NCI-H187 (cell line): ENCODE measurements at places on chromosomes 7 and 10.
A peak's percentile ranks its signal among the peaks of the same experiment; 100 is the strongest.

- DNase-seq: no peak
Observed at GRCh38 chr7:90839316-90839715, 243.2 kb downstream of the CDK14 start.

- DNase-seq: no peak
Observed at GRCh38 chr10:85611746-85612377, 754.7 kb downstream of the GRID1 start.

DNA sequence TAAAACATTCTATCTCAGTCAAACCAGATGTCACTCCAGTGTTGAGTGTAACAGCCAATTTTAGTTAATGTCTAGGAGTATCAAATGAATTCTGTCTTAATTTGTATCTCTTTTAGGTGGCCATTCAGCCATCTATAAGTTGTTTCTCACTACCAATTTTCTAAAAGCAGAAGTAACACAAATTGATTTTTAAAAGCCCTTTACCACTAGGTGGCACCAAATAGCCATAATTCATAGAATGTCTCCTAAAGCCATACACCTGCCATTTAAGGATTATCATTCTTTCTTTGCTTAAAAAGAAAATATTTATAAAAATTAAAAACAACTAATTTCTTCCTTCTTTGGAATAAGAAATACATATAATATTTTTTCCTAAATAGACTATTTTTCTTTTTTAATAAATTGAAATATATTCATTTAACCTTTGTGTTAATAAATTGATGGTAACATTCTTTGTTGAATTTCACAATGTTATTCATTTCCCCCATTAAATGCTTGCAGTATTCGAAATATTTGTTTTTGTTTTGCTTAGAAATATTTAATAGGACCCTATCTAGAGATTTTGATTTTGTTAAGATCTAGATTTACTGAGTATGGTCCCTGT is 107.8 kb upstream of the PPP1R3A start:
- DNase-seq: peak; percentile 73

GRCh38 chr7:44673324-44673723 is 66.9 kb downstream of the OGDH start:
- no peak for DNase-seq

DNA sequence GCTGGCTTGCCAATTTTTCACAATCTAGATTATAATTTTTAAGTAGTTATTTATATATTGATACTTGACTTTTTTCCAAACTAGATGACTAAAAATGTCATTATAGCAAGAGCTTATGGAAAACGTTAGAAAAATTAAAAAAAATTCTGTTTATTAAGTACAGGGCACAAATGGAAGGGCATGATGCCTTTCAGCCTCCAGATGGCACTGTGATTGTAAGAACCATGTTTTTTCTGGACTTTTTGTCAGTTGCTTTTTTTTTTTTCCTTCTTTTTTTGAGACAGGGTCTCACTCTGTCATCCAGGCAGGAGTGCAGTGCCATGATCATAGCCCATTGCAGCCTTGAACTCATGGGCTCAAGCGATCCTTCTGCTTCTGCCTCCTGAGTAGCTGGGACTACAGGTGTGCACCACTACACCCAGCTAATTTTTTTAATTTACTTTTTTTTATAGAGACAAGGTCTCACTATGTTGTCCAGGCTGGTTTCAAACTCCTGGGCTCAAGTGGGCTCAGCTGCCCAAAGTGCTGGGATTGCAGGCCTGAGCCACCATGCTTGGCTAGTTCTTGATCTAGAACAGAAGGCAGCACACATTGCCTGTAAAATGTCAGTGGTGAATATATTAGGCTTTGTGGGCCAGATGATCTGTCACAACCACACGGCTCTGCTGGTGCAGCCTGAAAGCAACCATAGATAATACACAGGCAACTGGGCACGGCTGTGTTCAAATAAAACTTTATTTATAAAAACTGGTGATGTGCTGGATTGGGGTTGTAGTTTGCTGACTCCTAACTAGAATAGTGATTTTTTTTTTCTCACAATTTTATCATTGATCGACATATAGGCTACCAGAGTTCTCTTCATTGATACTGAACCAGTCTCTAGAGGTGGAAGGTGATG is 27.4 kb downstream of the UCMA start:
- no peak for DNase-seq

DNA sequence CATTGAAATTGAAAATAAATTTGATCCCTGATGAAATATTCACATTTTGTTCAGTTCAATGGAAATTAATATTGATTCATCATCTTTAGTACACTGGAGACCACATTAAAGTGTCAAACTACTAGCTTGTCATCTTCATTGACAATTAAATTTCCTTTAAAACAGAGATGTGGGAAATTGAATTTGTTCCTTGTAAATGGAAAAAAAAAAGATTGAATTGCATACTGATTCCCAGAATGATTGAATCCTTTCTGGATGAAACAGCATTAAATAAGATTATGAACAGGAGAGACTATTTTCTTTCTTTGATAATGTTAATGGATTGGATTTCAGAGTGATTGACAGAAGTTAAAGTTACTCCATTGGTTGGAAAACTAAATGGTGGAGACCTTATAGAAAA is 241.3 kb upstream of the CNTNAP2 start:
- DNase-seq: no peak

DNA sequence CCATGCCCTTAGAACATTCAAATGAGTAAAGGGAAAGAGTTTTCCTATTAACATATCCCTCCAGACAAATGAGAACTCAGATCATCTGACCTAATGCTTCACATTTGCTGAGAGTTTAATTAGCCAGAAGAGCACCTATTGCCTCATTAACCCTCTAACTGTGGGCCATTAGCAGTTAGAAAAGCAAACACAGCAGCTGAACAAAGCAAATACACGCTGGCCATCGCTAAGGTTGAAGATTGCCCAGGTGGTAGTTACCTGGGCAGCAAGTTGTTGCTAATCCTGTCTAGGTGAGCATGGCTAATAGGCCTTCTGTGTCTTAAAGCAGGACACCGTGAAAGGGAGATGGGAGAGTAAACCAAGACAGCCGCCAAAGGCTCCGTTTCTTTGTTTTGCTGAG is 49.9 kb upstream of the UCN3 start:
- DNase-seq: peak; percentile 32

DNA sequence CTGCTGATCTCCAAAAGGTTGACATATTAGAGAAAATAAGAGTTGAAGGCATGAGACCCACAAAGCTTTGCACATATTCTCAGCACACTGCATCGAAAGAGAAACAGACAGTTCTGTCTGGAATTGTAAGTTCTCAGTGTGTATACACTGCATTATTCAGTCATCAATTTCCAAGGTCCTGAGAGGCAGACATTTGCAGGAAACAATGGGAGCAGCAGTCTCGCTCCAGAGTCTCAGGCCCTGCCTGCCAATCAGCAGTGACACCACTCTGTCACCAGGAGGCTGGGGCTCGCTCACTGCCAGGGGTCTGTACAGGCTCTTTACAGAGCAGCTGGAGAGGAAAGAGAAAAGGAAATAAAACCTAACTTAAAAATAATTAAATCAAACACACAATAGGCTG is 36.3 kb downstream of the JAZF1 start:
- DNase-seq: no peak

GRCh38 chr10:61628875-61629513 is 33.7 kb upstream of the CABCOCO1 start:
- no peak for DNase-seq

- DNase-seq: no peak
Observed at GRCh38 chr7:12731775-12732174, 44.3 kb downstream of the ARL4A start.

DNA sequence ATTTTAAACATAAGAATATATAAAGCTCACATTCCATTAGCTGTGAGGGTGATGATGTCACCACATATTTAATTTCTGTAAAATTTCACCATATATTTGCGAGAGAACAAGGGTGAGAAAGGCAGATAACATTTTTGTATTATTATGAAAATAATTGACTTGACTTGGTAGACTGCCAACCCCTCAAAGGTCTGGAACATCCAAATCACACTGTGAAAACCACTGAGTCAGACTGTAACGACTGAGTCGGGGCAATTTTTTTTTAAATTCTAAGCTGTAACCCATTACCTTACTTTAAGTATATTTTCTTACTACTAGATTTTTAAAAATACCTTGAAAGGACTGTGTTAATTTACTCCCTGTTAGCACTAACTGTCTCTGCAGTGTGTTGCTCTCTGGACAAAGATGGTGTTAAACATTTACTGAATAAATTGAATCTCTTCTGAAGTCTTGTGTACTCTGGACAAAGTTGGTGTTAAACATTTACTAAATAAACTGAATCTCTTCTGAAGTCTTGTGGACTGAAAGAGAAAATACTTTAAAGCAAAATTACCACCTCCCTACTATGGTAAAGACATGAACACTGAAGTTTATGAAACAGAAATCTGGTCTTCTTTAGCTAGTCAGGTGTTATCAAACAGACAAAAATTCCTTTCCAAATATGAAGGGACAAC is 14.1 kb downstream of the PDZD8 start:
- no peak for DNase-seq

- DNase-seq: no peak
Observed at GRCh38 chr10:1939016-1939415, 201.7 kb upstream of the ADARB2 start.

DNA sequence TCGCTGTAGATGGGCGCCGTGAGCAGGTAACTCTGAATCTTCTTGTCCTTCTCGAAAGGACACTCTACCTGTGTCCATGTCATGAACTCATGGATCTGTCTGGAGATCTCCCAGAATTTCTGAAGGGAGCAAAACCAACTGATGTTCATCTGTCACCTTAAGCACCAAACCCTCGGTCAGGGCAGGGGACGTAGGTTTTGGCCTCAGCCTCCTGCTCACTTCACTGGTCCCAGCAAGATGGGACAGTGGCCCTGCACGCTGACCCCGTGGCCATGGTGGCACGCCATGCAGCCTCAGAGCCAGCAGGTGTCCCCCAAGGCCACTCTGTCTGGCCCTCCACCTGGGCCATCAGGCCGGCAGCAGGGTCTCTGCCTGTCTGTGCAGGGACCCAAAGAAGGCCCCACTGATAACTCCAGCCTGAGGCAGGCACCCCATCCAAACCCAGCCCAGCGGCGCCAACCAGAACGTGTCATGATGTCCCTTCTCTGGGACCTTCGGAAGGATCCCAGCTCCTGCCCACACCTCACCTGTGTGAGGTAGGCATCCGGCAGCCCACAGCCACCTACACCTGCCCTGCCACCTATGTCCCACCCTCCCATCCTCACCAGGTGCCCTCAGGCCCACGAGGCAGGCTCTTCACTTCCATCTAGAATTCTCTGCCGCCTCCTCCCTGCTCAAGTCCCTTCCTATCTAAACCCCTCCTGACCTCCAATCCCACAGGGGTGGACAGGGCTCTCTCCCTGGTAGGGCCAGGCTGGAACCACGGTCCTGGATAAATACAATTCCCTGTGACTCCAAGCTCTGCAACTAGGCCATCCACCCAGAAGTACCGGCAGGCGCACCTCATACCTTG is 59.0 kb downstream of the CSGALNACT2 start:
- DNase-seq: no peak

DNA sequence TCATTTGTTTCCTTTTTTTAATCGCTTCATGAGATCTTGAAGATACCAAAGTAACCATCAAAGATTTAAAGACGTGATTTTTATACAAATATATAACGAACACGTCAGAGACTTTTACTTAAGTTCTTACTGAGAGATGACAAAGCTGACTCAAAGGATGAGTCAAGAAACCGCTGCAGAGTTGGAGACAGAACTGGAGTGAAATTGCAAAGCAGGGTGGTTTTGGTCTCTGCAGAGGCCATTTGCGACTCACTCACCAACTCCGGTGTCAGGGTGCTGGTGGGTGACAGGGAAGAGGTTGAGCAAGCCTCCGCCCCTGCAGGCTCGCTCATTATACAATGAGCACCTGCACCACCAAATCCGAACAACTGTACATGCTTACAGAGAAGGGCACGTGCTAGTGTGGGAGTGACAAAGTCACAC is 75.2 kb downstream of the DNAJB6 start:
- DNase-seq: no peak

GRCh38 chr10:60807499-60807898 is 29.2 kb downstream of the CDK1 start:
- DNase-seq: no peak

DNA sequence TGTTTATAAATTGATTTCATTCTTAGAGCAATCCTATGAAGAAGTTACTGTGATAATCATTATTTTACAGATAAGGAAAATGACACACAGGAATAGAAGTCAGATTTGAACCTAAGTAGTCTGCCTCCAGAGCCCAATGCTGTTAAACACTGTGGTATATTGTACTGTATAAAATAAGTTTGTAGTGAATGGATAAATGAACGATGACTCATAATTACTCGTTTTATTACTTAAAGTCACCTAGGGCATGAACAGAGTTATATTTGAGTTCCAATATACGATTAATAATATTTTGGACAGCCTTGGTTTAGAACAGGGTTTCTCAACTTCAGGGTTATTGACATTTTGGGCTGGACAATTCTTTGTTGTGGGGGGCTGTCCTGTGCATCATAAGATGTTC is 7.8 kb upstream of the BTRC start:
- DNase-seq: no peak

GRCh38 chr10:125661941-125662515 is 20.9 kb downstream of the TEX36 start:
- DNase-seq: peak; percentile 2

- DNase-seq: no peak
Observed at GRCh38 chr7:131090886-131091692, 236.6 kb upstream of the MKLN1 start.

DNA sequence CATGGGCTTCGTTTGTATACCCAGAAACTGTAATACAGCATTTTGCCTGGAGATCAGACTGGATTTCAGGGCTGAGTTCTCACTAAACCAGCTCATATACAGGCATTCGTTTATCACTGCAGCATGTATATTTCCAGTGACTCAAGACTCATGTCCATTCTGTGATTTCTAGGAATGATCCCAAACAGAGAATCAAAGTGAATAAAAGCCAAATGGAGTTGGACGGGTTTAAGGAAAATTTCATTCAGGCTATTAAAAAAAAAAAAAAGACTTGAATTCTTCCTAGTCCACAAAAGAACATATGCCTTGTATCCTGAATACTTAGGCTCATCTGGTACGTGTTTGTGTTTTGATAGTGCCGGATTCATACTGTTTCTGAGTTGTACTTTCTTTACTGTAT is 46.8 kb downstream of the TET1 start:
- no peak for DNase-seq

DNA sequence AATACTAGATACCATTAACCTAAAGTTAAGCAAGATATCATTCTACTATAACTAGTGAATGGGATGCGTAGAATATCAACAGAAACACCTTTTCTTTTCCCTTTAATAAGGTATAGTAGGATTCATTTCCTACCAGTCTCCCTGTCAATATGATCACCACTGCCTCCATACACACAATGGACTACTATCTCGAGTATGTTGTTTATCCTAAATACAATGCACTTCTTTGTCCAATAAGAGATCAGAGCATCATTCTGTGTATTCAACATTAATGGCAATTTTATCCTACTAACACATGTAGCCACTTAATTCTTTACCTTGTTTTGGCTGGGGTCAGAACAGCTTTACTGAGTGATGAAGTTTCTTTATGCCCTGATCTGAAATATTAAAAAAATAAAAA is 276.3 kb downstream of the TFEC start:
- no peak for DNase-seq

GRCh38 chr7:101399759-101400158 is 37.1 kb downstream of the COL26A1 start:
- DNase-seq: no peak

GRCh38 chr10:48449501-48450232 is 143.2 kb downstream of the MAPK8 start:
- no peak for DNase-seq
